ENCODE measurements at places on chromosomes 13 and 19. TPM values are rescaled to one million over a fixed set of nuclear protein-coding genes. Genes with fewer than 3 reads are reported as not detected.

The PLIN5 gene
- polyA plus RNA-seq = 5.7 TPM

DNA sequence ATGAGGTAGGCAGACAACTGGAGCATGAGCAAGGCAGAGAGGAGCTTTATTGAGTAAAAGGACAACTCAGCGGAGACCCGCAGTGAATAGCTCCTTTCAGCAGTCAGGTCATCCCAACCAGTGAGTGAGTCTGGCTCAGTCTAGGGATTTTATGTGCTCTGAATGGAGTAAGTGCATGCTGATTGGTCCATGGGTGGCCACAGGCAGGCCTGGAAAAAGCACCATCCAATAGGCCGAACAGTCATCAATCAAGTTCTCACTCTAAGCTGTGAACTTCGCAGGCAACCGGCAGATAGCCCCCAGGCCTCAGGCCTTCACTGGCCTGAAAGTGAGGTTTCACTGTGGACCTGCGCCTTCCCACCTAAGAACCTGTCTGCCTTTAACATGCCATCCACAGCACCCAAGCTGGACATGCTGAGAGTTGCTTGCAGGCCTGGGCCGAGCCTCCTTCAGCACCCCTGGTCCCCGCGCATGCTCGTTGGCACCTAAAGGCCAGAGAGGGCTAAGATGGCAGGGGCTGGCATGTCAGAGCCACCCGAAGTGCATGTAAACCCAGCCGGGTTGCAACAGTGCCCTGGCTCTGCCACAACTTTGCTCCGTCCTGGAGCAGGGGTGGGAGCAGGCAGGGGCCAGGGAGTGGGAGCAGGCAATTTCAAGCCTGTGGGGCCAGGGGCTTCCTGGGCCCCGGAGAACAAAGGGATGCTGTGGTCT, 698.7 kb downstream of the SLITRK1 start:
- DNase-seq = no peak

- no peak for DNase-seq
Observed at GRCh38 chr19:7559102-7559501, 23.6 kb downstream of the PNPLA6 start.

- DNase-seq = no peak
Observed at GRCh38 chr13:29817604-29818378, 32.6 kb downstream of the UBL3 start.

DNA sequence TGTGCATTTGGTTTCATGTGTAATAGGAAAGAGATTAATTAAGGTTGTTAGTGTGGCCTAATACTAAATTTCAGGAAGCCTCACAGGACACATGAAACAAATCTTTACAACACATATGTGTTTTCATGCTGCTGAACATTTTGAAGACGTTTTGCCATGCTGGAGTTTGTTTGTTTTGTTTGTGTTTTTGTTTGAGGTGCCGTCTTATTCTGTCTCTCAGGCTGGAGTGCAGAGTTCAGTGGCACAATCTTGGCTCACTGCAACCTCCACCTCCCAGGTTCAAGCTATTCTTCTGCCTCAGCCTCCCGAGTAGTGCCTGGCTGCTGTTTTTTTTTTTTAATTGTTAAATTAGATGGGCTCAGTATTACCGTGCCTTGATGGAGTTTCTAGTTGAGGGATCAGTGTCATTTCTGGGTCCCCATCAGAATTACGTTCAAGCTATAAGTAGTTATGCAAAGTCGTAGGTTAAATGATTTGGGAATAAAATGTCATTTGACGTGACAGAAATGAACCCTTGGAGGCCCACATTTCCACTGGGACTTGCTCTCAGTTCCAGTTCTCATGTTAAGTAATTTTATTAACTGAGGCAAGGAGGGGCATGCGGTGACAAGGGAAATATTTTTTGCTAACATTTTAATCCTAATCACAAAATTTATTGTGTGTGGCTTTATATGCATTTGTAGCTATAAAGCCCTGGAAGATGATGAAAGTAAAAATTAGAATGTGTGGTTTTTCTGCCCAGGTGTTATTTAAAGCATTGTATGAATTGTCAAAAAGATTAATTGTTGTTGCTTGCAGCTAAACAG, 196.9 kb downstream of the TM9SF2 start:
- DNase-seq = no peak

- DNase-seq = no peak
Observed at GRCh38 chr19:18173572-18174288, at the start of gene IFI30. IFI30 (plus strand) TSS chr19:18173813; CDS start chr19:18173842, 29 bp downstream.

GRCh38 chr13:90839061-90839460, 508.4 kb upstream of the MIR17HG start:
- DNase-seq = no peak

- no peak for DNase-seq
Observed at GRCh38 chr13:57918086-57918485, 286.5 kb downstream of the PCDH17 start.

Measured in urinary bladder (tissue), 4 donors.